ENCODE measurements at places on chromosomes 1 and 21. TPM values are rescaled to one million over a fixed set of nuclear protein-coding genes. Genes with fewer than 3 reads are reported as not detected.
A peak's percentile ranks its signal among the peaks of the same experiment; 100 is the strongest.

Gene KRTAP21-2
- total RNA-seq, result not detected

DNA sequence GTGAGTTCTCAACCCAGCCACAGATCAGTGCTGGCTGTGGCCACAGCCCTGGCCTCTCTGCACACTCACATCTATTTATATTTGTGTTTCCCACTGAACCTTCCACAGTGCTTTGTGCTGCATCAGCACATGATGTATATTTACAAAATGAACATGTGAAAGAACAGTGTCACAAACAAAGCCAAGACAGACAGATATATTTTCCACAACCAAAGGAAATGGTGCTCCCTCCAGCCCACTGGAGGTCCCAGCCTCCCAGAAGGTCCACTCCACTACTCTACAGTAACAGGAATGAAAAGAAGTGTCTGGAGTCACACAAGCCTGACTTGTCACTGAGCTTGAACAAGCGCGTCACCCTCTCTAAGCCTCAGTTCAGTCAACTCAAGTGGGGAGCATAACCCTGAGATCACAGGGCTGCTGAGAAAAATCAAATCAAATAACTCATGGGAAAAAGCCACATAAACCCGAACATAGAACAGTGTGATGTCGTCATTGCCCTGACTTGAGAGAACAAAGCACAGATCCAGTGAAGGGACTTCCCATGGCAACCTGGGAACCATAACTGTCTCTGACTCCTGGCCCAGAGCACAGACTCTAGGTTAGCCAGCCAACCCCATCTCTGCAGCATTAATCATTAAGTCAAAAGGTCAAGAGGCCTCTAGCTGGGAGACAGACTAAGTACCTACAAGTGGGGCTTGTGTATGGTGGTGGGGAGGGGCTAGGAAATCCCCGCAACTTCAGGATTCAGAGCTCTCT is 121.2 kb downstream of the TRABD2B start:
- H3K36me3 ChIP-seq, result no peaks in the 10 kb centered on the region
- H3K4me1 ChIP-seq, result peaks cover 20% of the 10 kb centered on the region
- no peaks in the 10 kb centered on the region for H3K27me3 ChIP-seq
- H3K4me3 ChIP-seq, result no peak overlapping the region
- peak overlapping the region; percentile 47 for H3K27ac ChIP-seq

DNA sequence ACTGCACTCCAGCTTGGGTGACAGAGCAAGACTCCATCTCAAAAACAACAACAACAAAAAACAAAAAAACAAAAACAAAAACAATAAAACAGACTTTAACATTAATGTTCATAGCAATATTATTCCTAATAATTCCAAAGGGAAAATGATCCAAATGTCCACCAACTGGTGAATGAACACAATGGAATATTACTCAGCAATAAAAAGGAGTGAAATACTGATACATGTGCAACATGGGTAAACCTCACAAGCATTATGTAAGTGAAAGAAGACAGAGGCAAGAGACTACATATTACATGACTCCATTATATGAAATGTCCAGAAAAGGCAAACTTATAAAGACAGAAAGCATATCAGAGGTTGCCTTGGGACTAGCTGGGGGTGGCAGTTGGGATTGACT is 6.1 kb upstream of the TTF2 start:
- DNase-seq, result no peak
- H3K4me1 ChIP-seq, result peaks cover 12% of the 10 kb centered on the region
- H3K27me3 ChIP-seq, result no peaks in the 10 kb centered on the region
- no peak overlapping the region for H3K27ac ChIP-seq

GRCh38 chr21:31726407-31726806 is 5.5 kb downstream of the SCAF4 start:
- no peak for DNase-seq
- H3K36me3 ChIP-seq, result peaks cover 5% of the 10 kb centered on the region
- H3K27ac ChIP-seq, result no peak overlapping the region
- no peak overlapping the region for H3K4me3 ChIP-seq
- peaks cover 29% of the 10 kb centered on the region for H3K4me1 ChIP-seq

All from WTC11 (cell line).